ENCODE measurements at places on chromosomes 12 and 14. TPM values are rescaled to one million over a fixed set of nuclear protein-coding genes. Genes with fewer than 3 reads are reported as not detected.

The KRT6B gene
- total RNA-seq, result under 0.01 TPM

The CATSPERB gene
- total RNA-seq, result not detected

The SLC6A15 gene
- total RNA-seq, result 0.18 TPM

The SYNJ2BP gene
- total RNA-seq, result 15.5 TPM

The KRT75 gene
- total RNA-seq, result not detected

Measured in endothelial cell of coronary artery (primary cell).